ENCODE measurements at places on chromosomes 5 and 9.

- DNase-seq = no peak
Measured at GRCh38 chr5:170095646-170096045, 10.1 kb upstream of the FOXI1 start.

- no peak for DNase-seq
Measured at GRCh38 chr9:5749306-5749705, 83.6 kb downstream of the ERMP1 start.

DNA sequence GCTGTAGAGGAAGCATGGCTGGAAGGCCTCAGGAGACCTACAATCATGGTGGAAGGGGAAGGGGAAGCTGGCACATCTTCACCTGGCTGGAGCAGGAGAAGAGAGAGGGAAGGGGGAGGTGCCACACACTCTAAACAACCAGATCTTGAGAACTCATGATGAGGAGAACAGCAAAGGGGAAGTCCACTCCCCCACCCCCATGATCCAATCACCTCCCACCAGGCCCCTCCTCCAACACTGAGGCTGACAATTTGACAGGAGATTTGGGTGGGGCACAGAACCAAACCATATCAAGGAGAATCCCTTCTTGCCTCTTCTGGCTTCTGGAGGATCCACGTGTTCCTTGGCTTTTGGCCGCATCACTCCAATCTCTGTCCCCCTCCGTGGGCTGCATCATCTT, 13.1 kb upstream of the CMBL start:
- DNase-seq = no peak

- no peak for DNase-seq
Measured at GRCh38 chr5:54774281-54775170, 210.9 kb downstream of the ESM1 start.

GRCh38 chr9:123607479-123607878, 251.5 kb downstream of the CRB2 start:
- no peak for DNase-seq

DNA sequence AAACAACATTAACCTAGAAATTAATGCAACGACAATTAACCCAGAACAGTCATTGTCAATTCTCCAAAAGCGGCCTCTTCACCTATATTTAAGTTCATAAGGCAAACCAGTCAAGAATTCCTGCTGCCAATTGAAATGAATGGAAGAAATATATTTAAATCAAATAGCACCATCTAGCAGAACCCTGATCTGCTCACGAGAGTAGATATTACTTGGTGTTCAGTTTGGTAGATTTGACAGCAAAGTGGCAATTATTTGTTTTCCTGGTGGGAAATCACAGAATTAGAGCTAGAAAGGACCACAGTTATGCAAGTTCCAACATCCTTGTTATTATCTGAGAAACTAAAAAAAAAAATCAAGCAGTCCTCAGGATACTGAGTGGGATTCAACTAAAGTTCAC, 2.3 kb downstream of the SSBP2 start:
- DNase-seq = peak; percentile 32

DNA sequence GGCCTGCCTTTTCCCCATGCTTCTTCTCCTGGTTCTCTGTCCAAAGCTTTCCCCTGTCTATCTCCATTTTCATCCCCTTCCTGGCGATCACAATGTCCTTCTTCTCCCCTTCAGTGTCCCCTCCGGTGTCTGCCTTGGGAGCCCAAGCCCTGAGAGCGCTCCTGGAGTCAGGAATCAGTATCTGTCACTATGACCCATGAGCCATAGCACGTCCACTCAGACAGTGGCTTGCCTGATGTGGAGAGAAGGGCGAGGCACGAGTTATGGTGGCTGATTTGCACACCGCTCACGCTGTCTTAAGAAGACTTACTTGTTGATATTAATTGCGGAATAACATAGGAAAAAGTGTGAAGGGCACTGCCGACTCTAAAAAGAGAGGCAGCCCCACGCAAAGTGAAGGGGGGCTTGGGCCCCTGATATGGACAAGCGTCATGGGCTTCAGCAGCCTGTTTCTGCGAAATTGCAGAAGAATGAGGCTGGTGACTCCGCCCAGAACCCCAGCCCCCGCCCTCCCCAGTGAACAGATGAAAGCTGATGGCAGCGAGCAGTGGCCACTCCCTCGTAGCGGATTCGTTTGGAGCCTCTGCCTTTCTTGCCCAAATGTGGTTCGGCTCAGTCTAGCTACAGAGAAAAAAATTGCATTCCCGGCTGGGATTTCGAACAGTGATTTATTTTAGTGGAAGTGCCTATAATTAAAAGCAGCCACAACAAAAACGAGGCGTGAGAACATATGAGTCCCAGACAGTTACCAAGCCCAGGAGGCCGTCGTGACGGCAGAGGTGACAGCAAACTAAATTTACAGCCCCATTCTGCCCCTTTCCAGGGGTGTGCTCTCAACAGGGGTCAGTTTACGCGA, 149.8 kb downstream of the ICE1 start:
- no peak for DNase-seq

GRCh38 chr9:135347461-135347860, 132.1 kb upstream of the PPP1R26 start:
- no peak for DNase-seq

DNA sequence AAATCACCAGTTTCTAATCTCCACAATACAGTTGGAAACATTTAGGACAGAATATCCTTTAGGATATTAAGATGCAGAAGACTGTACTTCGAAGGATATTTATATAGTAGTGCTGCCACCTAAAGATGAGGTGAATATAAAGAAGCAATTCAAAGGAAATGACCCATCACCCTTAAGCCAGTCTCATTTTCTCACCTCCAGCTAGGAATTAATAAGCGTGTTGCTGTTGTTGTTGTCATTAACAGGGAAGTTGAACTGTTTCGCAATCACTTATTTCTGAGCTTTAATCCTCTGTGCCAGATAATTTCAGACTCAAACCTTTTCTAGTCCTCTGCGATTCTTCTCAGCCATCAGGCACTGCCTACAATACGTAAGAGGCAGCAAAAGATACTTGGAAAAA, 7.8 kb upstream of the PURA start:
- no peak for DNase-seq

GRCh38 chr9:15293804-15294316, 13.2 kb downstream of the TTC39B start:
- peak; percentile 74 for DNase-seq

DNA sequence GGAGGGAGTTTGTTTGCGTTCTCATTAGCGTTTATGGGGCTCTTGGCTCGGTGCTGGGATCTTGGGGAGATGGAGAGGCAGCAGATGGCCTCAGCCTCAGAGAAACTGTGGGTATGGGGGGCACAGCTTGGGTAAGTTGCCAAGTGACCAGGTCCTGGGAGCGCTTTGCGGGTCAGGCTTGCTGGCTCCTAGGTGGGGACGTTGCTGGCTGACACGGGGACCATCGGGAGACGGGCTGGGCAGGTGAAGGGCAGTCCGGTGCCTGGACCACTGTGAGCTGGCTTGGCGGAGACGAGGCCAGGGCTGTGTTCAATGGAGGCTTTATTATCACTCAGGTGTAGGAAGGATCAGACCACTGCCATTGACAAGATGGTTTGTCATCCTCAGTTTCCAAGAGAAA, 30.0 kb downstream of the FGD3 start:
- DNase-seq = no peak

DNA sequence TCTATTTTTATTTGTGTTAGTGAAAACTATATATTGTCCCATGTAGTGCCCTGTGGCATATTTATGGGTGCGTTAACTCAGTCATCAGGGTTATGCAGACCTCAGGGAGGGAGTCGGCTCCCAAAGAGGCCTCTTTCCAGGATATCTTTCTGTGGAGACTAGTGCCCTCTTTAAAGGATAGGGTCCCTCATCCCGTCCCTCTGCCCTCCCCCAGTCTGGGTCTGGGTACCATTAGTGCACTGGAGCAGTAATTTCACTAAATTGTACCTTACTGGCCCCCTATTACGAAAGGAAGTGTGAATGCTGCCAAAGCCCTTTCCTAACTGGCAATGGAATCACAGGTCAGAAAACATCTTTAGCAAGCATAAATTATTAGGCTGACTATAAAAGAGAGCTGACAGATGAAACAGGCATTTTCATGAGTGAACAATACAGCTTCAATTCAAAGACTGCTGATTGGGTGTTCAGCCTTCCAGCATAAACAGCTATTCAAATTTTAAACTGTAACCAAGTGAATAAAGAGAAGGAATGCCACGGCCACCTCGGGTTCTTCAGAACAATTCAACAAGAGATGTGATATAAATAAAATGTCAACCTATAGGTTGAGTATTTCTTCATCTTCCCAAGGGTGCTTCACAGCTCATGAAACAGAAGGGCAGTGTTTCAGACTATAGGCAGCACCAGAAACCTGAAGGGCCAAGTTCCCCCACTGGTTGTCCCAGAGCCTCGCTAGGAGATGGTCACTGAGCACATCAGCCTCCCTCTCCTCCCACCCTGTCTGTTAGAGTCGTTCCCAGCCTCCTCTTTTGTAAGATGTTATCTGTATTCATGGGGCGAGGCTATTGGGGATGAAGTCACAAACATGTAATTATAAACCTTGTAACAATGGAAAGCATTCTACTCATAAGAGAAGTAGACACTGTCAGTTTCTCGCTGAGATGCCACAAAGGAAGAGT, 318.7 kb downstream of the TMEM161B start:
- DNase-seq = no peak

DNA sequence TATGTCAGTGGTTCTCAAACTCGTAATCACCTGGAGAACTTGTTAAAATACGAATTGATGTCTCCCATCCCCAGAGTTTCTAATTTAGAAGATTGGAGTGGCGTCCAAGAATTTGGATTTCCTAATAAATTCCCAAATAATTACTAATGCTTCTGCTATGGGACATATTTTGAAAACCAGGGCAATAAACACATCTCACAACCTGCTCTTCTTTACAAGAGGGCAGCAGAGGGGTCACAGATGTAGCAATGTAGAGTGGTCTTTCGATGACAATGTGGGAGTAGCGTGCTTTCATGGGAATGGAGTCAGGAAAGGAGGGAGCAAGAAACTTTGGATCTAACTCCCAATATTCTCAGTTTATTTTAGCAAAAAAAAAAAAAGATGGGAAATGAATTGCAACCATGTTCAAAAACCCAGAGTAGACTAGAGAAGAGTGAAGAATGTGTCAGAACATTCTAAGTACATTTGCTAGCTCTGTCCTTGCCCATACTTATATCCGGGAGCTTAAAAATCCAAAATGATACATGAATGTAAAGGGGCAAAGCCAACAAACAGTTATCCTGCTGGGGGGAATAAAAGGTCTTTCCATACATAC, 33.8 kb upstream of the ALDH1A1 start:
- DNase-seq = no peak

DNA sequence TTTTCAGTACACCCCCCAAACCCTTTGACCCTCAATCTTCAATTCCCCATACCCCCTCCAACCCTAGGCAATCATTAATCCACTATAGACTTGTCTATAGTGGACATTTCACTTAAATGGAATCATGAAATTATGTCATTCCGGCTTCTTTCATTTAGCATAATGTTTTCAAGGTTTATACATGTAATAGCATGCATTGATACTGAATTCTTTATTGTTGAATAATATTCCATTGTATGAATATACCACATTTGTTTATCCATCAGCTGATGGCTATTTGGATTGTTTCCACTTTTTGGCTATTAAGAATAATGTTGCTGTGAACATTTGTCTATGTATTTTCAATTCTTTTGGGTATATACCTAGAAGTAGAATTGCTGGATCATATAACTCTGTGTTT, 238.8 kb downstream of the PDE4D start:
- no peak for DNase-seq

GRCh38 chr9:37949576-37949975, 45.6 kb upstream of the SLC25A51 start:
- no peak for DNase-seq

- no peak for DNase-seq
Measured at GRCh38 chr9:35691334-35691650, 1.6 kb upstream of the TPM2 start.

DNA sequence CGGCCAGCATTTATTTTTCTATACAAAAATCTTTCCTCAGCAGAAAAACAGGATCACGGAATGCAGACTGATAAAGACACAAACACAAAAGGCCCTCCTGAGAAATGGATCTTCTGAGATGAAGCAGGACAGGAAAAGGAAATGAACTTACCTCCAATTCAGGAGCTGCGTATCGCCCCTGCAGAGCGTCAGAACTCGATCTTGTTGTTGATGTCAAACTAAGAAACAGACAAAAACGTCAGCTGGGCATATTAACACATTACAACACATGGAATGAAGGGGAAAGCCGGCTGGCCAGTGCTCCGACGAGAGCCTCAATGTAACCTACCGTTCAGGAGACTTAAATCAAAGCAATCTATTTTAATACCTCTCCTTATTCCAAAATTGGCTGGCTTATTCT, 105.1 kb downstream of the SERINC5 start:
- DNase-seq = no peak

GRCh38 chr5:59673438-59674058, 220.0 kb downstream of the PDE4D start:
- peak; percentile 75 for DNase-seq

- DNase-seq = peak; percentile 26
Measured at GRCh38 chr5:169905017-169905416, 75.3 kb downstream of the INSYN2B start.

GRCh38 chr9:88523056-88523455, 11.9 kb upstream of the NXNL2 start:
- no peak for DNase-seq

DNA sequence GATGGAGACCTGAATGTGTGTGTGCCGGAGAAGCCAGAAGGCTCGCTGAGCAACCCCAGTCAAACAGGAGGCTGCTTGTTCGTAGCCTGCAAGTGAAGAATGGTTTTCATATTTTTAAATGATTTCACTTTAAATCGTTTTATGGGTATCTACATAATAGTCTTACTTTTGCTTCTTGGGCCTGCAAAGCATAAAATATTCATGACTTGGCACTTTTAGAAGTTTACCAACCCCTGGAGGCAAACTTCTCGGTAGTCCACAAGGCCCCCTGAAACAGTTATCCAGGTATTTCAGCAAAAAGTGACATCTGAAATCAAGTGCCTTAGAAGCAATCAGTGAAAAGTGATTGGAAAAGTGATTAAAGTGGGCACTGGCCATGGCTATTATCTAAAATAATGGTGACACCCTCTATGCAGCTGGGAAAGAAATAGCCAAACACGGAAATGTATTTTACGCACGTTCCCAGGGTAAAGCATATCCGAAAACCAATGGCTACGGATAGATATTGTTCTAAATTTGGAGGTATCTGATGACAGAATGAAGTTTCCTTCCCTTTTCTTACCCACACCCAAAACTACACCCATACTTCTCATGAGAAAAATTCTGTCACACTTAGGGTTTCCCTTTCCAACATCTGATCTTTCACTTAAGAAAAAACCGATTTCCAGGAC, 39.0 kb downstream of the RAPGEF1 start:
- no peak for DNase-seq
